EL (cell line): ENCODE measurements at places on chromosomes 1 and 21.
A peak's percentile ranks its signal among the peaks of the same experiment; 100 is the strongest.

- DNase-seq = no peak
Measured at GRCh38 chr1:156643778-156644092, 1.8 kb downstream of the BCAN start.

GRCh38 chr1:226697929-226698544 lies 41.0 kb downstream of the ITPKB start:
- DNase-seq = no peak

GRCh38 chr1:170935231-170935630 lies at the start of gene MROH9:
Gene MROH9, plus strand, starts transcription at chr1:170935534. Its CDS starts 10,023 bp downstream, at chr1:170945557.
- no peak for DNase-seq

- DNase-seq = no peak
Measured at GRCh38 chr1:234091876-234092275, 187.4 kb downstream of the SLC35F3 start.

DNA sequence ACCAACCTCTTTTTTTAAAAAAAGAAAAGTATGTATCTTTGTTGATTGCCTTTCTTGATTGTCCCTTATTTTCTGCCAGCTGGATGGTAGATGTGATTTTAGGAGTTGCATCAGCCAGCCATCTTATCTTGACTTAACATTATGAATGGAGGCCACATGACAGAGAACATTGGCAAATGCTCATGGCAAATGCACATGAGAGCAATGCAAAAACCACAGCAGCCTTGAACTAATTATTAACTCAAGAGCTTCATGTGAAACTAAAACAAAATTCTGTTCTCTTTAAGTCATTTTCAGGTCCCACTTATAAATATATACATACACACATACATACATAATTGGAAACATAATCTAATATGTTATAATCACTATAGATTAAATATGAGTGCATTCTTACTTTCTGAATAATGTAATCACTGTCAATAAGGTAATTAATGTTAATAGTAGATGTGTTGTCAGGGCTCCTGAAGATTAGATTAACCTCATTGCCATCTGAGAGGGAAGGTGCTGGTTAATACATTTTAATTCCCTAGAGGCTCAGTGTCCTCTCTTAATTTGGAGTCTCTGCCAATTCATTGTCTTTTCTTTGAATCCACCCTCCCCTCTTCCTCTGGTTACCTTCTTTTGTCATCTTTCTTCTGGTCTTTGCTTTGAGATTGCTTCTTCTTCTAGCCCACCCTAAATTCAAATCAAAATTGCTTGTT lies 962.2 kb downstream of the ADGRL2 start:
- no peak for DNase-seq

GRCh38 chr1:39283858-39284257 lies 79.4 kb downstream of the MACF1 start:
- DNase-seq = no peak

- DNase-seq = peak; percentile 26
Measured at GRCh38 chr1:243715285-243715684, 134.8 kb downstream of the AKT3 start.

- DNase-seq = no peak
Measured at GRCh38 chr1:30741239-30741894, 16.2 kb downstream of the LAPTM5 start.

DNA sequence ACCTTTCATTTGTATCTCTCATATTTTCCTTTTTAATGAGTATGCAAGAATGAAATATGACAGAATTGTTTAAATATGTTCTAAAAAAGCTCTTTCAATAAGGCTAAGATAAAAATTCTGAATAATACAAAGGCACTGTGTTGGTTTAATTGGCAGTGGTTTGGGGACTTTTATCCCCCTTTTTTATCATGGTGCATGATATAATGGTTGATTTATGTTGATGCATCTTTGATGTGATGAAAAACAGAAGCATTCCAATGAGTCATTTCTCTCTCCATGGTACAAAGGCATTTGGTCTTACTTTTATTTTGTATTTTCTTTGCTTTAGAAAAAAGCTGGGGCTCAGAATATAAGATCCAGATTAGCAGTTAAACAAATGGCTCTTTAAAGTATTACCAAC lies 127.2 kb upstream of the GREM2 start:
- peak; percentile 51 for DNase-seq

- no peak for DNase-seq
Measured at GRCh38 chr1:168230709-168231108, 4.9 kb downstream of the SFT2D2 start.
